ENCODE measurements at places on chromosomes 5 and 9. TPM values are rescaled to one million over a fixed set of nuclear protein-coding genes. Genes with fewer than 3 reads are reported as not detected.

The LHFPL2 gene
- 38.0 TPM for total RNA-seq

The ODF2 gene
- 19.9 TPM for total RNA-seq

DNA sequence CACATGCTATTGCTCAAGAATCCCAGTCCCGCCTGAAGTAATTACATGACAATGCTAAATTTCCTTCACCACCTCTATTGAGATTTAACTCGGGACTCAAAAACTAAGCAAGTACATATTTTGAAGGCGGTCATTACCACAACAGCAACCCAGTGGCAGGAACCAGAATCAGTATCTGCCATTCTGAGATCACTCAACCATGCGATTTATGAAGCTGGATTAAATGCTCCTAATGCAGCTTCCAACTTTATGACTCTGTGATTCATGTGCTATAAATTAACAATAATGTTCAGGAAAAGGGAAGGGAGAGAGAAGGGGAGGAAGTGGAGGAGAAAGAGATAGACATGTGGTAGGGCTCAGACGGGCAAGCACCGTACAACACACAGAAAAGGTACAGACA is 194.7 kb downstream of the DNAH5 start:
- no peaks in the 10 kb centered on the region for H3K4me1 ChIP-seq

DNA sequence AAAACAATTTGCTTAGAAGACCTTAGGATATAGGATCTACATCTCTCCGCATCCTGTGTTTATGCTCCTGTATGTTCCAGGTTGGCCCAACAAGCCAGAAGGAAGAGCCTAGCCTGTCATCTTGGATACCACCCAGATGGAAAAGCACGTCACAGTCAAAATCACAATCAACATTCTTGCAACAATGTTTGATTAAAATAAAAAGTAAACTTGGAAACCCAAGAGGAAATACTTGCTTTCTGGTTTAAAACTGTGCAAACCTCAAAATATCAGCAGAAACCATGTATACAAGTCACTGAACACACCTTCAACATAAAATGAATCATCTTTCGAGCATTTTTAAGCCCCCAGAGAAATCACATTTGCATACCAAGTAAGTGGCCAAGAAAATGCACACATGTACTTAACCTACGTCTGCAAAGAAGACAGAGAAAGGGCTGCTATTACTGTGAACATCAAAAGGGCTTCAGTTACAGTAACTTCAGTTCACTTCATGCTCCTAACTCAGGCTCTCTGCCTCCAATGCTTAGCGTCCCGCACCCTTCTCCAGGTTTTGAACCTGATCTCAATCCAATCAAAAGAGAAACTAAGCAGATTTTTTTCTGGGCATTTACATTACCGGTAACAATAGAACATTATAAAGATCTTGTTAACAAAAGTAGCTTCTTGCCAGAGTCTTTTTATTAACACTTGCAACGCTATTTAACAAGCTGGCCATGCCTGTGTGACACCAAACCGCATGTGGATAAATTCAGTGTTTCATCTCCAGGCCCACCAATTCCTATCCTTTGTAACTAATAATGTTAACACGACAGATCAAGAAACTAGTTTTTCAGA is 1.3 kb downstream of the ENC1 start:
- no peak for DNase-seq
- H3K27ac ChIP-seq: no peak overlapping the region
- H3K4me3 ChIP-seq: peak overlapping the region; percentile 54

The TMC1 gene
- total RNA-seq: 0.95 TPM

The PCDHA9 gene
- 0.36 TPM for total RNA-seq

DNA sequence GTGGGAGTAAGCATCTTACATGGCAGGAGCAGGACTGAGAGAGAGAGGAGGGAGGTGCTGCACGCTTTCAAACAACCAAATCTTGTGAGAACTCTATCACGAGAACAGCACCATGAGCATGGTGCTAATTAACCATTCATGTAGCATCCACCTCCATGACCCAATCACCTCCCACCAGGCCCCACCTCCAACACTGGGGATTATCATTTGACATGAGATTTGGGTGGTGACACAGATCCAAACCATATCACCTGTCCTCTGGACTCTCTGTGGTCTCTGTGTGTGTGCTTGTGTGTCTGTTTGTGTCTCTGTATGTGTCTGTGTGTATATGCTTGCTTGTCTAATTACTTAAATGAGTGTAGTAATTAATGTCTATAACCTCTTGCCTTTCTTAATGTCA is 31.1 kb downstream of the SEC61B start:
- H3K4me3 ChIP-seq: no peak overlapping the region
- no peaks in the 10 kb centered on the region for H3K27me3 ChIP-seq
- H3K4me1 ChIP-seq: no peaks in the 10 kb centered on the region
- H3K36me3 ChIP-seq: no peaks in the 10 kb centered on the region
- DNase-seq: no peak

The BAAT gene
- total RNA-seq: not detected

GRCh38 chr5:133359861-133360260 is 252.5 kb downstream of the FSTL4 start:
- H3K27me3 ChIP-seq: no peaks in the 10 kb centered on the region
- H3K27ac ChIP-seq: no peak overlapping the region
- peaks cover 12% of the 10 kb centered on the region for H3K4me1 ChIP-seq
- no peak overlapping the region for H3K4me3 ChIP-seq
- no peak for DNase-seq

- DNase-seq: no peak
- no peak overlapping the region for H3K4me3 ChIP-seq
- no peaks in the 10 kb centered on the region for H3K27me3 ChIP-seq
- no peaks in the 10 kb centered on the region for H3K36me3 ChIP-seq
- H3K27ac ChIP-seq: no peak overlapping the region
These were observed 132.4 kb upstream of the EPB41L4A start for GRCh38 chr5:112551419-112552032.

DNA sequence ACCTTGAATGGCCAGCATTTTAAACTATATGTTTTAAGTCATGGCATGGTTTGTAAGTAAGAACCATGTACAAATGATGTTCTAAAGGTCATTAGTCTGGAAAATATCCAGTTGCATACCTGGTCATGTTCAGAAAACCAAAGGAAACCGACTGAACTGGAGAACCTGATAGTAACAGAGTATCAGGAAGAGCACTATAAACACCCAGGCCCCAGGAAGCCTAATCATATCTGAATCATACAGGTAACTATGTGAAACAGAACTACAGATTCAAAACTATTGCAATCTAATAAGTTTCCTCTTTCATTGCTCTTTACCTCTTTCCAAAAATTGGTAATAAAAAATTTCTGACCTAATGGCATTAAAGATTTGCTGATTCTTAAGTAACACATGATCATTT is 500.3 kb downstream of the ARHGEF28 start:
- no peak overlapping the region for H3K4me3 ChIP-seq
- H3K27me3 ChIP-seq: no peaks in the 10 kb centered on the region
- no peak for DNase-seq
- no peaks in the 10 kb centered on the region for H3K4me1 ChIP-seq
- H3K36me3 ChIP-seq: no peaks in the 10 kb centered on the region

DNA sequence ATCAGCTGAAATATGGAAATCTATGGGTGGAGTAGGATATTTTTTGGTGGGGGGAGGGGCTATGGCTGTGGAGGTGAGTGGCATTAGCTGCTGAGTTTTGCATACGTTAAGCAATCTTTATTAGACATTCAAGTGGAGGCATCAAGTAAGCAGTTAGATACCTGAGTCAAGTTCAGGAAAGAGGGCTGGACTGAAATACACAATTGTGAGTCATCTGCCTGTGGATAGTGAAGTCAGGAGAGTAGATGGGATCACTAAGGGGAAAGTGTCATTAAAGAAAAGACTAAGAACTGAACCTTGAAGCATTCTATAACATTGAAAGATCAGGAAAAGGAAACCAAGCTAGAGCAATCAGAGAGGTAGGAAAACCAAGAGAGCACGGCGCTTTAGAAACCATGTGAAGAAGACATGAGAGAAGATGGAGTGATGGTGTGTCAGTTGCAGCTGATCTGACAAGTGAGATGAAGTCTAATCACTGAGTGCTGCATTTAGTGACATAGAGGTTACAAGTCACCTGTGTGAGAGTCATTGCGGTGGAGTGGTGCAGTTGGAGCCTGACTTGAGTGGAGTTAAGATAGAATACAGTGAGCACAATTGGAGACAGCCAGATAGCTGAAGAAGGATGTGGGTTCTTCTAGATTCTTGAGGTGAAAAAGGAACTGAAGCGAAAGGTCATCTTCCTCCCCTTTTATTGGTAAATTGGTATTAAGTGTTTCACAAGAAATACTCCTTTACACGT is 88.7 kb downstream of the PIP5K1B start:
- H3K4me3 ChIP-seq: no peak overlapping the region
- DNase-seq: no peak
- no peak overlapping the region for H3K27ac ChIP-seq

The IRX2 gene
- total RNA-seq: 47.5 TPM

The TBC1D13 gene
- total RNA-seq: 26.3 TPM

The IL13 gene
- not detected for total RNA-seq

DNA sequence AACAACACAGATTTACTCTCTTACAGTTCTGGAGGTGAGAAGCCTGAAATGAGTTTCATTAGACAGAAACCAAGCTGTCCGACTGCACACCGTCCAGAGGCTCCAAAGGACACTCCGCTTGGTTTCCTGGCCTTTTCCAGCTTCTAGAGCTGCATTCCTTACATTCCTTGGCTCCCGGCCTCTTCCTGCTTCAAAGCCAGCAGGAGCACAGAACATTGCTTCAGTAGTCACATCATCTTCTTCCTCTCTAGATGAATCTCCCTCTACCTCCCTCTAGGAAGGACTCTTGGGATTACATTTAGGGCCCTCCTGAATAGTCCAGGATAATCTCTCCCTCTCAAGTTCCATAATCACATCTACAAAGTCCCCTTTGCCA is 213.3 kb downstream of the CDK5RAP2 start:
- no peaks in the 10 kb centered on the region for H3K36me3 ChIP-seq
- DNase-seq: peak; percentile 19
- no peak overlapping the region for H3K27ac ChIP-seq
- no peaks in the 10 kb centered on the region for H3K27me3 ChIP-seq
- no peaks in the 10 kb centered on the region for H3K4me1 ChIP-seq

DNA sequence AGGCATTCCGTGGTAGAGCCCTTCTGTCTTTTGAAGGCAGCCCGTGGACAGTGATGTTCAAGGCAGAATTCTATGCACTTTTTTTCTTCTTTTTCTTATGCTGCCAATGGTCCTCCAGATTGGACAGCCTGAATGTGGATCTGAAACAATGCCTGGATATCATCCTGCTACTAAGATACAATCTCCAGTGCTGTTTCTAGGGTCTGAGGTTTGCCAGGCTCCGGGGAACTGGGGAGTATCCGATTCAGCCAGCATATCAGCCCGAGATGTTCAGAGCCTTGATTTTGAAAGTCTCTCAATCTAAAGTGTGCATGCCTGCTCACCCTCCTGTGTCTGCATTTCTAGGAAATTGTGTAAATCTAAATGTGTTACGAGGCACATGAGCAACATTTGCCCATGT is 103.8 kb upstream of the WWC1 start:
- no peak for DNase-seq
- no peaks in the 10 kb centered on the region for H3K4me1 ChIP-seq
- no peak overlapping the region for H3K27ac ChIP-seq
- H3K36me3 ChIP-seq: no peaks in the 10 kb centered on the region

The SH3RF2 gene
- 0.95 TPM for total RNA-seq
